Esophagus squamous epithelium (tissue), 5 donors: ENCODE measurements at places on chromosomes 7 and 10.
A peak's percentile ranks its signal among the peaks of the same experiment; 100 is the strongest.

GRCh38 chr7:78792624-78793023 is 660.8 kb downstream of the MAGI2 start:
- H3K27ac ChIP-seq, result no peak overlapping the region
- no peak overlapping the region for H3K4me3 ChIP-seq
- H3K27me3 ChIP-seq, result no peaks in the 10 kb centered on the region
- DNase-seq, result no peak

GRCh38 chr7:19585761-19586160 is 123.1 kb downstream of the POLR1F start:
- DNase-seq, result no peak
- H3K4me3 ChIP-seq, result no peak overlapping the region
- H3K27me3 ChIP-seq, result no peaks in the 10 kb centered on the region
- H3K27ac ChIP-seq, result no peak overlapping the region

DNA sequence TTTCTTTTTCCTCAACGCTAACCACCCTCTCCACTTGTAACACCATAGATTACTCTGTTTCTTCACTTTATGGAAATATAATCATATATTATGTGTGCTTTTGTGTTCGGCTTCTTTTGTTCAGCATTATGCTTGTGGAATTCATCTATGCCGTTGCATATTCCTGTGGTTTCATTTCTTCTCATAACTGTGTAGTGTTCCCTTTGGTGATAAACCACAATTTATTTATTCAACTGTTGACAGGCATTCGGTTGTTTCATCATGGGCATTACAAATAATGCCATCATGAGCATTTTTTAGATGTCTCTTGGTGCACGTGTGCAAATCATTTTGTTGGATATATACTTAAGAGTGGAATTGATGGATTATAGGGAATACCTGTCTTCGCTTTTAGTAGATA is 12.1 kb downstream of the AVL9 start:
- H3K27me3 ChIP-seq, result no peaks in the 10 kb centered on the region
- no peaks in the 10 kb centered on the region for H3K36me3 ChIP-seq
- no peak for DNase-seq
- H3K4me1 ChIP-seq, result peaks cover 4% of the 10 kb centered on the region

DNA sequence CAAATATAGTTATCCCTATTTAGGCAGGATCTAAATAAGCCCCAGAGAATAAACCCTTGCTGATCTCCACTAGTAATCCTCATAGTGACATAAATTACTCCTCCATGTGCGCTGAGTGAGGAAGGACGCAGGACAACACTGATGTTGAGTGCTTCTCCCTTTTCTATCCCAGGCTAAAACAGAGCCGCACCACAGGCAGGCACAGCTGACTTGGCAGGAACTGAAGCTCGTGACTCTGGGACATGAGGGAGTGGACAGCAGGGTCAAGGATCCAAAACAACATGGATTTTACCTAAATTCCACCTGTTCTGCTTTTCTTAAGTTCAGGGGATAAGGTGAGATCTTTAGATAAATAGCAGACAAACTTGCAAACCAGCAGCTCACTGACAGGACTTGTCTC is 46.0 kb downstream of the VOPP1 start:
- no peaks in the 10 kb centered on the region for H3K36me3 ChIP-seq
- H3K4me1 ChIP-seq, result no peaks in the 10 kb centered on the region
- H3K4me3 ChIP-seq, result no peak overlapping the region
- no peak overlapping the region for H3K27ac ChIP-seq

DNA sequence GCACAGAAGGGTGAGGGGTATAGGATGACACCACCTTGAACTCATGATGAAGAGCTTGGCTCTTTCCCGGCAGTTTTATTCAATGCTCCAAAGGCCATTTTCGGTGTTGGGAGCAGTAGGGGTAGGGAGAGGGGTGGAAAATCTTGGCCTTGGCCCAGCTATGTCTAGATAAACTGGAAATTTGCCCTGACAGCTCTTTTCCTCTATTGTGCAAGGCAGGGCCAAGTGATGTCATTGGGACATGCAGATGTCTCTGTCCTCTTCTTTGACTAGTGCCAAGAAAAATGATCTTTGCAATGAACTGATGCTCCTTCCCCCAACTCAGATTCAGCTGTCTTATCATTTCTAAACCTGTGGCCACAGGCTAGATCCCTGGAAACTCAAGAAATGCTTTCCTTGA is 27.7 kb upstream of the PRKCQ start:
- no peaks in the 10 kb centered on the region for H3K36me3 ChIP-seq
- no peaks in the 10 kb centered on the region for H3K27me3 ChIP-seq
- H3K4me1 ChIP-seq, result no peaks in the 10 kb centered on the region
- no peak for DNase-seq
- no peak overlapping the region for H3K27ac ChIP-seq
- no peak overlapping the region for H3K4me3 ChIP-seq

DNA sequence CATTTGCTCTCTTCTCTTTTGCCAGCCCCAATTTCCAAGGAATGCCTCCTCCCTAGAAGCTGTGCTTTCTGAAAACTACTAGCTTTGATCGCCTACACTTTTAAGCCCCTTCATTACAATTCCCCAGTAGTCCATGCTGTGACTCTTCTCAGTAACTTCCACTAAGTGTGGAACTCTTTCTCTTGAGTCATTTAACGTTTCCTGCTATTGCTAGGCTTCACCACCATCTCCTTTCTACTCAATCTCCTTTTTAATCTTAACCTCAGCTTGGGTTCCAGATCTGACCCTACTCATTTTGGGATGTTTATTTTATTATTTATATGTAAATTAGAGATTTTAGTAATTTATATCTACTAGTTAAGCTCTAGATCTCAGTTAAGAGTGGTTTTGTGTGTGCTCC is 14.4 kb upstream of the SEMA3D start:
- H3K27ac ChIP-seq, result no peak overlapping the region
- no peaks in the 10 kb centered on the region for H3K4me1 ChIP-seq
- no peak overlapping the region for H3K4me3 ChIP-seq

- no peak for DNase-seq
- no peak overlapping the region for H3K27ac ChIP-seq
- no peak overlapping the region for H3K4me3 ChIP-seq
- H3K36me3 ChIP-seq, result no peaks in the 10 kb centered on the region
- H3K27me3 ChIP-seq, result no peaks in the 10 kb centered on the region
- H3K4me1 ChIP-seq, result no peaks in the 10 kb centered on the region
Observed at GRCh38 chr7:53811555-53812079, 730.6 kb upstream of the VSTM2A start.

- H3K27ac ChIP-seq, result no peak overlapping the region
- peaks cover 8% of the 10 kb centered on the region for H3K4me1 ChIP-seq
- no peaks in the 10 kb centered on the region for H3K36me3 ChIP-seq
- no peak overlapping the region for H3K4me3 ChIP-seq
- DNase-seq, result no peak
- H3K27me3 ChIP-seq, result no peaks in the 10 kb centered on the region
Observed at GRCh38 chr10:117425974-117426566, 50.8 kb upstream of the PDZD8 start.

DNA sequence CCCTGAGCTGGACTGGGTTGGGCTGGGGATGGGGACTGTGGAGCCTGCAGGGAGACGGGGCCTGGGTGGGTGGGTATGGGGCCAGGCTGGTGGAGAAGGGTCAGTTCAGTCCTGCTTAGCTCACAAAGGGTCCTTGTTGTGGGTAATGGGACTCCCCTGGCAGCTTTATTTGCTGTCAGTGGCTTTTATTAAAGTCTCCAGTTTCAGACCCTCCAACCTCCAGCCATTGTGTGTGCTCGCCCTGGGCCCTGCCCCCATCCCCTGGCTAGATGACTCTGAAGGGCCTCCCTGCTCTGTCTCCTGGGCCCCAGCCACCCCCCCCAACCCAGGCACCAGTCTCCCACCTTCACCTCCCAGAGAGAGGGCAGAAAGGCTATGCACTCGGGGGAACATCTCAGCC is 44.4 kb upstream of the SLF2 start:
- no peak overlapping the region for H3K27ac ChIP-seq
- H3K4me3 ChIP-seq, result no peak overlapping the region
- DNase-seq, result no peak
- peaks cover 73% of the 10 kb centered on the region for H3K27me3 ChIP-seq
- H3K36me3 ChIP-seq, result no peaks in the 10 kb centered on the region
- H3K4me1 ChIP-seq, result peaks cover 5% of the 10 kb centered on the region

GRCh38 chr7:137878333-137878961 is 31.7 kb upstream of the DGKI start:
- H3K36me3 ChIP-seq, result peaks cover 5% of the 10 kb centered on the region
- peaks cover 56% of the 10 kb centered on the region for H3K4me1 ChIP-seq
- H3K27me3 ChIP-seq, result no peaks in the 10 kb centered on the region
- DNase-seq, result no peak

DNA sequence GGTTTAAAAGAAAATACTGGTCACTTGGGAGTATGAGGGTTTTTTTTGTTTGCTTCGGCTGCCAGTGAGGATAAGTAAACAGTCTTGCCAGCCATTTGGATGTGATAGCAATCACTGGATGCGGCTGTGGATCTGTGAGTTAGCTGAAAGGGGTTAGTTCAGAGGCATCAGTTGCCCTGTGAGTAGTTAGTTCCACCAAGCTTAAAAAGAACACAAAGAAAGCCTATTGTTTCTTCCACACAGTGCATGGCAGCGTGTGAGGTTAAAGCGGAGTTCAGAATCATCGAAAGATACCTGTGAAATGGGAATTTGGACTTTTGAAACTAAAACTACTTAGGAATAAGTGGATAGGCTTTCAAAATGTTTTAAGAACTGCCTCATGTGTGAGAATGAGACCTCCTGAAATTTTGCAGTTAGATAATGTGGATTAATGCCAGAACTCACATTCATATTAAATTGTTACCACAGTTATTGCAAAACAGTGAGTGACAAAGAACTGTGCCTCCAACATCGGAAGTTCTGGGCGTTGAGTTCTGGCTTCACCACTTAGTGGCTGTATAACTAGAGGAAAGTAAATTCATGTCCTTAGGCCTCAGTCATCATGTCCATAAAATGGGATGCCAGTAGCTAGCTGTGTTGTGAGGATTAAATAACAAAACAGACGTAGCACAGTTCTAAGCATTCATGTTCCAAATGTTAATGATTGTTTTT is 31.3 kb downstream of the KIAA1217 start:
- peak overlapping the region; percentile 50 for H3K27ac ChIP-seq
- peaks cover 69% of the 10 kb centered on the region for H3K4me1 ChIP-seq
- H3K4me3 ChIP-seq, result peak overlapping the region; percentile 27
- H3K36me3 ChIP-seq, result peaks cover 6% of the 10 kb centered on the region
- DNase-seq, result no peak

DNA sequence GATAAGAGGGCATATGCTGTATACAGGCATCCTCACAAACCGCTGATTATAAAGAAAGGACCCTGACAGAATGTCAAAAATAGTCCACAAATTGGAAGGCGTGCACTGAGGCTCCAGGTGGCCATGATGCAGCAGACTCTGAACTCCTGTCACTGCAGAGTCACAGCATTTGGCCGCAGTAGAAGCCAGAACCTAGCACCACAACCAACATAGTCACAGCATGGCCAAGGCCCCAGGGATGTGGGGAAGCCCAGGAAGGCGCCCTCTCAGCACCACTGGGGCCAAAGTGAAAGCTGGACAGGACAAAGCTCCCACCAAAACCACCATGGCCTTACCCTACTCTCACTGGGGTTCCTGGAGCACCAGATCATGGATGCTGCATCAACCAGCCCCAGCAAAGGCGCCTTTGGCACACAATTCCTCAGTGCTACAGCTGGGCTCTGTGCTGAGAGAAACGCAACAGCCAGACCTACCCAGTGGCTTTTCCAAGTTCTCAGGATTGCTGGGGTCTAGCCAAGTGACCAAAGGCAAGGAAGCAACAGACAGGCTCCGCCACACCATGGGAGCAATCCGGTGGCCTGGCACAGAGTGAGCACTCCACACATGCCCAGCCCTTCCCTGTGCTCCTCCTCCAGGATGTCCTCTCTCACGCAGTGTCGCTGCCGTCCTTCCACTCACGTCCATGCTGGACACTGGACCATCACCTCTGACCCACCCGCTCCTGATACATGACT is 60.2 kb downstream of the STK17A start:
- peaks cover 62% of the 10 kb centered on the region for H3K4me1 ChIP-seq
- H3K36me3 ChIP-seq, result no peaks in the 10 kb centered on the region
- no peak for DNase-seq
- no peak overlapping the region for H3K4me3 ChIP-seq
- H3K27me3 ChIP-seq, result no peaks in the 10 kb centered on the region

DNA sequence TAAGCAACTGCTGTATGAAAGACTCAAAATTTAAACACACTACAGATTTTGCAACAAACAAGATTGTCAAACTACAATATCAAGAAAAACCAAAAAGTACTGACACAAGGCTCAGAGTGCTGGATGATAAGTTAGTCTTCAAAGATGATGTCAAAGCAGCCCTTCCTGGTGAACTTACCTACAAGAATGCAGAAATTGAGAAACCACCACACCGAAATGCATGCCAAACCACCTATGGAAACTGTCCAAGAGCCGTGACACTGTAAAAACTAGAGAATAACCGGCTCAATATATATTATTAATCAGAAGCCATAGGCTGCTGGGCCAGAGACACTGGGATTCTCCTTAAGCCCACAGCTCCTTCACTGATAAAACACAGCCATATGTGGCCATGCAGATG is 25.3 kb downstream of the DENND11 start:
- H3K27ac ChIP-seq, result peak overlapping the region; percentile 52
- H3K4me1 ChIP-seq, result peaks cover 56% of the 10 kb centered on the region
- no peak for DNase-seq
- H3K36me3 ChIP-seq, result no peaks in the 10 kb centered on the region

- DNase-seq, result no peak
- no peak overlapping the region for H3K4me3 ChIP-seq
Observed at GRCh38 chr10:101441541-101442455, 87.8 kb downstream of the BTRC start.

DNA sequence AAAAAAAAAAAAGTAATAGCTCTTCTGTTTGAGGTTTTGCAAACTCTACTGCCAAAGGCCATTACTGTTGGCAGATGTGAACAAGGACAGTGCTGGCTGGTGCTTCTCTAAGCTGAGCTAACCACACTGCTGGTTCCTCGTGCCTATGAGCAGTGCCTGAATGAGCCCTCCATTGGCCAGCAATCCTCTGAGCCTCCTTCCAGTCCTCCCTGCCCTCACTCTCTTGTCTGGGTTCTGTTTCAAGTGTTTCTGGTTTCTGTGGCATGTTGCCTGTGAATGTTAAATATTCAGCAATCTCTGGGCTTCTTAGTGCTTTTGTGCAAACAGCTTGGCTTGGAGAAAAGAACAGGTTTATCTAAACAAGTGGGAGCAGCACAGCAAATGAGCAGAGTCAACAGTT is 161.3 kb upstream of the AUTS2 start:
- no peak for DNase-seq
- no peaks in the 10 kb centered on the region for H3K27me3 ChIP-seq
- no peaks in the 10 kb centered on the region for H3K4me1 ChIP-seq
- no peaks in the 10 kb centered on the region for H3K36me3 ChIP-seq
- H3K27ac ChIP-seq, result no peak overlapping the region

DNA sequence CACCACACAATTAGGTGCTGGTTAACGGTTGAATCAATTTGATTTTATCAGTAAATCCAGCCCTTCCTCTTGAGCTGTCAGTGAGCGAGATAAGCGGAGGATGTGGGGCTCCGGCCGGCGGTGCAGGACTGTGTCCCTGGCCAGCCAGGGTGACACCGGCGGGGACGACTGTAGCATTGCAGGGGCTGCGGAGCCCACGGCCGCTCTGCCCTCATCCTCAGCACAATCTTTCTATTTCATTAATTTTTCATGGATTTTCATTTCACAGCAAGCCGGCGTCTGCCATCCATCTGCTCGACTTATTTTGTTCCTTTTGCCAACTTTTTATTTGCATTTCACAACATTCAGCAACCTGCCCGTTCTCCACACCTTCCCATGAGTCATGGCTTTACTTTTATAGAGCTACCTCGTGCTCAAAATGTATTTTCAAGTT is 4.7 kb downstream of the ADARB2 start:
- H3K4me1 ChIP-seq, result peaks cover 3% of the 10 kb centered on the region
- peaks cover 11% of the 10 kb centered on the region for H3K27me3 ChIP-seq
- H3K36me3 ChIP-seq, result no peaks in the 10 kb centered on the region
- no peak for DNase-seq
- no peak overlapping the region for H3K27ac ChIP-seq

GRCh38 chr7:114140561-114140960 is 221.8 kb upstream of the PPP1R3A start:
- no peak for DNase-seq
- no peaks in the 10 kb centered on the region for H3K36me3 ChIP-seq
- no peak overlapping the region for H3K4me3 ChIP-seq
- no peaks in the 10 kb centered on the region for H3K27me3 ChIP-seq
- no peak overlapping the region for H3K27ac ChIP-seq
